D721Med (cell line): ENCODE measurements at places on chromosomes 2 and 18.

GRCh38 chr2:141384676-141385075, 746.1 kb downstream of the LRP1B start:
- DNase-seq, result no peak

GRCh38 chr2:225889452-225889851, 489.9 kb downstream of the NYAP2 start:
- DNase-seq, result no peak

DNA sequence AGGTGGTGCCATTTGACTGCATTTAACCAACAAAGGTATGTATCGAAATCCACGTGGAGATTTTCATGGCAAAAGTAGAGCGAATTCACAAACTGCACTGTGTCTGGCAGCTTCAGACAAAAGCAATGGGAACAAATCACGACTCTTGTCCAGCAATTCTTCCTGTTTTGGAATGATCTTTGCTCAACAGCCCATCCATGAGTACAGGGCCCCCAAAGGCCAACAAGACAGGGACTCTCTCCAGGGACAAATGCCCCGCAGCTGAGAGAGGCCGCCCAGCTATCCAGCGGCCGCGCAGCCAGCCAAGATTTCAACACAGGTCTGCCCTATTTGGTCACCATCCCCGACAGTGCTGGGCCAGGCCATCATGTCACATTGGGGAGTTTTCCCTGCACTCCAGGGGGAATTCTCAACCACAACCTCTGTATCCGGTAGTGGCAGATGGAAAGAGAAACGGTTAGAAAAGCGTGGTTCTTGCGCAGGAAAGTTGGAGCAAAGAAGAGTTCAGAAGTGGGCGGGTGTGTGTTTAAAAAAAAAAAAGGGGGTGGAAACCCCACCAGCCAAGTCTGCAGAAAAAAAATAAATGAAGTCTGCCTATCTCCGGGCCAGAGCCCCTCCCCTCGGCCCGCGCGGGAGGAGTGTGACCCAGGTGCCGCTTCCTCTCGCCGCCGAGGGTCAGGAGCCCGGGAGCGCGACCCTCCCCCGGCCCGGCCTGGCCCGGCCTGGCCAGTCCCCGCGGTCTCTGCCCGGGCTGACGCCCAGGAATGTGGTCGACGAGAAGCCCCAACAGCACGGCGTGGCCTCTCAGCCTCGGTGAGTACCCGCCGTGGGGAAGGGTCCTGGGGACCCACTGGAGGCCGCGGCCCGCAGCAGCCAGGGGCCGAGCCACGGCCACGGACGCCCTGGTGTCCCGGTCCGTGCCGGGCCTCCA, at the start of gene GYPC:
TSS of gene GYPC (plus strand) at position 659 of the 931 bp plus-strand sequence. CDS start at position 765, 106 bp downstream.
- no peak for DNase-seq

GRCh38 chr2:38619458-38620164, 16.9 kb upstream of the HNRNPLL start:
- no peak for DNase-seq

DNA sequence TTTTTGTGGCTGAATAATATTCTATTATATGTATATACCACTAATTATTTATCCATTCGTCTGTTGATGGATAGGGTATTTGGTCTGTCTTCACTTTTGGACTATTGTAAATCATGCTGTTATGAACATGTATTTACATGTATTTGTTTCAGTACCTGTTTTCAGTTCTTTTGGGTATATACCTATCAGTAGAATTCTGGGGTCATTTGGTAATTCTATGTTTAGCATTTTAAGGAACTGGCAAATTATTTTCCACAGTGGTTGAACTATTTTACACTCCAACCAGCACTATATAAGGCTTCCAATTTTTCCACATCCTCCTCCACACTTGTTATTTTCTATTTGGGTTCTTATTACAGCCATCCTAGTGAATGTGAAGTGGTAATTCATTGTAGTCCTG, 12.4 kb upstream of the TANK start:
- no peak for DNase-seq

DNA sequence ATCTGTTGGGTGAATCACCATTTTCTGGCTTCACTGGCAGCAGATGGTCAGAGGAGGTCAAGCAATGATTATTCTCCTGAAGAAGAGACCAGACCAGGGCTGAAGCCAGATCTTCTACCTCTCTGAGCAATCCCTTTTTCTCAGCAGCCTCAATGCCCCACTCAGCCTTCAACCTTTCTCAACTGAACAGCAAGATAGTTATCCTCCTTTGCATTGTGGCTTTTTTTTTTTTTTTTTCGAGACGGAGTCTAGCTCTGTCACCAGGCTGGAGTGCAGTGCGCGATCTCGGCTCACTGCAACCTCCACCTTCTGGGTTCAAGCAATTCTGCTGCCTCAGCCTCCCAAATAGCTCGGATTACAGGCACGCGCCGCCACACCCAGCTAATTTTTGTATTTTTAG, 50.5 kb downstream of the ZFP36L2 start:
- DNase-seq, result no peak

GRCh38 chr2:45860136-45861121, 209.0 kb downstream of the PRKCE start:
- no peak for DNase-seq

DNA sequence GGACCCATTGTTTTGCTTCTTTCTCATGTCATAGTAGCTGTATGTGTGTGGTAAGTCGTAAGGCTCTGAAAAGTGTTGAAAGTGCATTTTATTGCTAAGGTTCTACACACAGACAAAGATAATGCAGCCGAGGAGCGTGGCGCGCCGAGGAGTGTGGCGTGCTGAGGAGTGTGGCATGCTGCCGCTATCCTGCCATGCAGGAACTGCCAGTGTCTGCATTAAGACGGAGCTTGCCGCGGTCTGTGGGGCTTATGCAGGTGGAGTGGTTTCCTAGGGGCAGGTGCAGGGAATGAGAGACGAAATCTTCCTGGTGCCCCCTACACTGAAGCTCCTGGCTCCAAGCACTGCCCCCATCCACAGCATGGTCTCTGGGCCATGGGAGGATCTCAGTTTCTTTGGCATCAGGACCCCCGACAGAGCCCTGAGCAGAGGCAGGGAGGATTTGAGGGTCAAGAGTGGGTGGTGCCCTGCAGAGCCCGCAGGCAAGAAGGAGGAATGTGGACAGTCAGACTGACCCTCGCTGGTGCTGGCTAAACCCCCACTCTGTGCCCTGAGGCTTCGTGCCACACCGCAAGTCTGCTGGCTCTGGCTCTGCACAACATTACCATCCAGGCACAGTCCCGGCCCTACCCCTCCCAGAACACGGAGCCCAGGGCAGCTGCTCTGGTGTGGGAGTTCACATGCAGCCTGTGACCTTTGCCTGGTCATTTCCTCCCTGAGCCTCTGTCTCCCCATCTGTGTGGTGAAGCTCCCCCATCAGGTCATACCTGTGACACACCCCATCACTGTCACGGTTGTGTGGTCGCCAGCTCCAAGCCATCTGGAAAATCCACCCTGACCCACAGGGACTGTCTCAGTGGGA, 3.2 kb downstream of the SNED1 start:
- no peak for DNase-seq

GRCh38 chr2:81767187-81767912, 1462.8 kb upstream of the LRRTM1 start:
- DNase-seq, result no peak

DNA sequence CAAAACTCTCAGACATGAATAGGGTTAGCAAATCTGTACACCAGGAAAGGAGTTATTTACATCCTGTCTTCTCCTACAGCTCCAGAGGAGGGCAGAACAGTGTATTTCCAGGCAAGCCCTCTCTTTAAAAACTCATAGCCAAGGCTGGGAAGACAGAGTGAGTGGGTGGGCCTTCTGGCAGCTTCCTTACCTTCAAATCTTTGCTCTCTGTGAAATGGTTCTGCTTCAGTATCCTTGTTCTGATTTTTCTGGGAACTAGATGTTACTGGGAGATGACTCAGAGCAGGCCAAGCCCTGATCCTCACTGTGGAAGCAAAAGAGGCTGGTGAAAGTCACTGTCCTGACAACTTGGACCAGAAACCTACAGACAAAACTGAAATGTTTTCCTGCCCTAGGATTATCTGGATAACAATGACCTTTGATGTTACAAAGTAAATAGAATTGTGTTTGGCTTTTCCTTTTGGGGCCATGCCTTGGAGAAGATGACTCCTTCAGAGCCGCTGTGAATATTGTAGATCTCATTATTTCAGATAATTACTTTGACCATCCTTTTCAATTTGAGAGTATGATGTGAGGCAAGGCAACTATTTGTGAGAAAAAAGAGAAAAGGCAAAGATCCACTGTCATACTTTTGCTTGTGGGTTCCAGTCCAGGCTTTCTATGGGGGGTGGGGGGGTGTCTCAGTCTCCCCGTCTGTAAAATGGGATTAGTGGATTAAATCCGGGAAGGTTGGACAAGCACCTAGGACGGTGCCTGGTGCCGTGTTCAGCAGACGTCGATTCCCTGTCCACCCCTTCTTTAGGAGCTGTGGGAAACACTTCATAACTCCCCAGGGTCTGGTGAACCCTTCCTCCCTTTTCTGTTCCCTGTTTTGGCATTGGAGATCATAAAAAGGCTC, 644 bp upstream of the QPCT start:
- DNase-seq, result no peak

DNA sequence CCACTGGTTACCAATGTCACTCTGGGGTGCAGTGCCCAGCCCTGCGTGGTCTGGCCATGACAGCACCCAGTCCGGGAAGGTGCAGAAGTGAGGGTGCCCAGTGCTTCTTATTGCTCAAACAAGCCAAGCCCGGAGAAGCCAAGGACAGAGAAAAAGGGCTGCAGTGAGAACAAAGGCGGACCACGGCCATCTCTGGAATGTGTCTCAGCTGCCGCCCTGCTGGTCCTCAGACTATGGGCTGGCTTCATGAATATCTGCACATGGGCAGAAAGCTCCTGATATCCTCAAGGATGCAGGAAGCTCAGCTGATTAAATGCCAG, 28.7 kb downstream of the COPS9 start:
- no peak for DNase-seq

DNA sequence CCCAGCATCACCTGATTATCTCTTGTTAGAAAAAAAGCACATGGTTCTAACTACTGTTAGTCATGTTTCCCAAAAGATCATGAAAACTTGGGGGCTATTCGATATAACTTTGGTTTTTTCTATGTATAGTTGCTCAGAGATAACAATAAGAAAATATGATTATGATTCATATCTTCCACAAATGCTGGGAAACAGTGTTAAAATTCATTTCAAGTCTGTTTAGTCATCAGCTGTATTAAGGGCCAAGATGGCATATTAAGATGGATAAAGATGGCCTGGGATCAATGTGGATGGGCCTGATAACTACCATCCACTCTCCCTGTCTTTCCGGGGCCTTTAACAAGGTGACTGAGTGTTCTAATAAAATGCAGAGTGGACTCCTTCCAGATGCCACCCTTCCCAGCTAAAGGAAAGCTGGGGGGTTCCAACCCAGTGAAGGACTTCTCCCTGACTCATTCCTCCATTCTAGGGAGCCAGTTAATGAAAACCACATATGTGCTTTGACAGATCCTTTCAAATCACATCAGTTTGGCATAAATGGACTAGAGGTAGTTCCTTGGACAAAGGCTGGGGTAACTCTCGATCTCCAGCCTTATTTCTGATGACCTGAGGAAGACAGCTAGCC, 221.6 kb downstream of the VAPA start:
- no peak for DNase-seq

DNA sequence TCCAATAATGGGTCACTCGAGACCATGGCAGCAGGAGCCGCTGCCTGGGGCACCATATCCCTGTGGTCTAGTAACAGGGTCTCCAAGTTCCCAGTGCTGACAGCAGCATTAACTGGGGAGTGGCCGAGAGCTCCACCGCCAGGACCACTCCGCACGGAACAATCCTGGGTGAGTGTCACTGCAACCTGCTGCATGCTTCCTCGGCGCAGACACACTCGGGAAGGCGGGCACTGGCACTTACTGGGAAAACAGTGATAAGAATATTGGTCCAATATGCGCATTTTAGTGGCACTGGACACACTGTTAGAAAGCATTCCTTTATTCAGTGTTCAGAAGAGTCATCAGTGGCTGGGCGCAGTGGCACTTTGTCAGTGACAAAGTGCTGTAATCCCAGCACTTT, 29.7 kb downstream of the FAM228A start:
- no peak for DNase-seq

- DNase-seq, result no peak
Observed at GRCh38 chr2:233418761-233419546, 64.7 kb downstream of the DGKD start.

DNA sequence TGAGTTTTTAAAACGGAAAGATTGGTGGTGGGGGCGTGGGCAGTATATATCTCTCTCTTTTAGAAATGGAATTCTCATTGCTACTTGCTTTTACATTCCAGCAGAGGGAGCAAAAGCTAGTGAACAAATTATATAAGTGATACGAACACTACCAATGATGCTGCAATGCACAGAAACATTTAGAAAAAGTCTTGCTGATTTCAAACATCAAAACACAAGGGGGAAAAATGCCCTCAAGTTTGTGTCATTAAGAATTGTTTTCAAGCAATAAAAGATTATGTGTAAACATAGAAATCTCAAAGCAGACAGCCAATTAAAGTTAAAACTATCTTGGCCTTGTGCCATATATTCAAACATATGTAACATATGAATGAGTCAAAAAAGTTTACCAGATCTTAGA, 296.3 kb upstream of the KCNJ3 start:
- DNase-seq, result no peak

DNA sequence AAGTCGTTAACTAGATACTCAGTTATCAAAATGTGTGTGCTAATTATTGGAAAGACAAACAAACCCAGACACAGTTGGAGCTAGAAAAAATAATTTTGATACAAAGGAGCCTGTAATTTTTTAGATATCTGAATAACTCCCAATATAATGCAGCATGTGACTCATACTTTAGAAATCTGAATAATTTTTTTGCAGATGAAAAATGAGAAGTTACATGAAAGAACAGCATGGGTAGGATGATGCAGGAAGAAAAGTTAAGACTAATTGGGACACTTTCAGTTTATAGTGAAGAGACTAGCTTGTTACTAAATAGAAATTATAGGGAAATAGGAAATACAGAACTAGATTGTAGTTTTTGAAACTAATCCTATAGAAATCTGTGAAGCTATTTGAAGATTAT, 945.8 kb downstream of the CBLN2 start:
- DNase-seq, result no peak

DNA sequence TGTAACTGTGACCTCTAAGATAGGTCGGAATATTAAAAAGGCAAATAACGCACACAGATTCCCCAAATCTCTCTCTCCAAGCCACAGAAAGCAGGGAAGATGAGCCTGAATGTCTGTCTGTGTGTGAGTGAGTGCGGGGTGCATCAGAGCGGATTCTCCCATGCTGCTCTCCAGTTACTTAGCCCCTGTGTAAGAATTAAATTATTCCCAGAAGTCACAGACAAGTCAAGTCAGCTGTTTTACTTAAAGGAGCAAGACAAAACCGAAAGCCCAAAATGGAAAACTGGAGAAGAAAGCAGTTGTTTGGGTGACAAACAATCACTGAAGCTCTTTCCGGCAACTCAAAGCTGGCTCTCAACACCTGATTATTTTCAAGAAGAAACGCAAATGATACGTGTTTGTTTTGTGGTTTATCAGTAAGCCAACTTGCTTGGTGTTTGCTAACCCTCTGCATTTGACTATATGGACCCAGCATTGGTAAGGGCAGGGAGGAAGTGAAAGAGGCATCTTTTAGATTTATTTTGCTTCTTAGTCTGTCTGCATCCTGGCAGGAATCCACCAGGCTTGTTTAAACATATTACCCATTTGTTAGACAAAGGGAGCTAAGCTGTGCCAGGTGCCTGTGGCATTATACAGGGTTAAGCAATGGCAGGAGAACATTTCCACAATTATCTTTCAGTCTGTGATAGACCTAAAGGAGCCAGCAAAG, 121.5 kb upstream of the CREB1 start:
- no peak for DNase-seq

GRCh38 chr2:146986161-146986560, 858.7 kb upstream of the ACVR2A start:
- DNase-seq, result no peak
